ENCODE measurements at places on chromosomes 3 and 15.
A peak's percentile ranks its signal among the peaks of the same experiment; 100 is the strongest.

GRCh38 chr3:10753964-10754363, 62.1 kb upstream of the SLC6A11 start:
- DNase-seq = peak; percentile 33

DNA sequence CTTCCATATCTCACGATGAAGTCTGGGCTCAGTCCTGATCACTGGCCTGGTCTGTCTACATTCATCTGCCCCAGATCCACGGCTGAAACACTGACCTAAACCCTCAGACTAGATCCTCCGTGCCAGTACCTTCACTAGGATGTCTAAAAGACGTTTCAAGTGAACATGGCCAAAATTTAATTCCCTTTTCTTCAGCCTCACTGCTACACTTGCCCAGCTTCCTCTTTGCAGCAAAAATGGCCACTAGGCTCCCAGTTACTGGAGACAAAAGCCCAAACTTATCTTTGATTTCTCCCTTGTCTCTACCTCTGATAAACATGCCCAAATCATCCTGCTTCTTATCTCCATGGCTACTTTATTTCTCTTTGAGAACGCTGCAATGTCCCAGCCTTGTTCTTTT, 1.7 kb downstream of the RASSF1 start:
- DNase-seq = no peak

- DNase-seq = peak; percentile 70
Observed at GRCh38 chr3:88188436-88188835, 38.7 kb downstream of the C3orf38 start.

DNA sequence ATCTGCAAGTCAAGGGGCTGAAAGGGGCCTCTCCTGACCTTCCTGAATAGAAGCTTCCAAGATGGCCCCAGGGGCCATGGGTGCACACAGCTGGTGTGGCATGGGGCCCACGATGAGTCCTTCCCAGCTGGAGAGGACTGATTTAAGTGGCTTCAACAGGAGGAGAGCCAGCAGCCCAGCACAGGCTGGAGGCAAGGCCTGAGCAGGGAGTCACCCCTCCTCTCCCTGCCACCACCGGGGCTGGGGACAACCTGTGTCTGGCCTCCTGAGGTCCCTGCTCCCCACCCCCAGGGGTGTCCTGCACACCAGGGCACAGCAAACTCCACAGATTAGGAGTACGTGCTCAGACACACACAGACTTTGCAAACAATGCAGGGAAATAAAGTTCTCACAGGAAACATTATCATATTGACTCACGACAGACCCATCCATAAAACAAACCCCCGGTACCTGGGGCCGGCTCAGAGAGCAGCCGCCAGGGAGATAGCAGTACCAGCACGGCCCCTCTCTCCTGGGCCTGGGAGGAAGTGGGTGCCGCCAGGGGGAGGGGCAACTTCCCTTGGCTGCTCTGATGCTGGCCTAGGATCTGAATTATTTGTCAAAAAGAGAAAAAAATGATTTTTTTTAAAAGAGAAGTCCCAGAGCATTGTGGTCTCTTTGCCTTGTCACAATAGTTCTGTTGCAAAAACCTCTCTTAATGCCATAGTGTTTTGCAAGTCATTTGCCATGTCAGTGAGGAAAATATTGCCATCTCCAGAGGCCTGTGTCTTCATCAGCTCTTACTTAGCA, 21.9 kb upstream of the TSEN2 start:
- no peak for DNase-seq

DNA sequence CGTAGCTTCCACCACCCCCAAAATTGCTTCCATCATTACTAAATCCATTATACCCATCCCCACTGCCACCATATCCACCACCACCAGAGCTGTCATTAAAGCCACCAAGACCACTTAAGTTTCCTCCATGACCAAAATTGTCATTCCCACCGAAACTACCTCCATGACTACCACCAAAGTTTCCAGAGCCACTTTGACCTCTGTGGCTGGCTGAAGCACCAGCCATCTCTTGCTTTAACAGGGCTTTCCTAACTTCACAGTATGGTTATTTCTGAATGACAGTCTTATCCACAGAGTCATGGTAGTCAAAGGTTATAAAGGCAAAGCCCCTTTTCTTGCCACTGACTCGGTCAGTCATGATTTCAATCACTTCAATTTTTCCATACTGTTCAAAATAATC, 24.3 kb upstream of the DENND4A start:
- no peak for DNase-seq

All from Caki2 (cell line).